Muscle of arm (tissue), 14 donors: ENCODE measurements at places on chromosomes 7 and 10.

GRCh38 chr10:59433720-59434428, 71.5 kb upstream of the FAM13C start:
- DNase-seq, result no peak

DNA sequence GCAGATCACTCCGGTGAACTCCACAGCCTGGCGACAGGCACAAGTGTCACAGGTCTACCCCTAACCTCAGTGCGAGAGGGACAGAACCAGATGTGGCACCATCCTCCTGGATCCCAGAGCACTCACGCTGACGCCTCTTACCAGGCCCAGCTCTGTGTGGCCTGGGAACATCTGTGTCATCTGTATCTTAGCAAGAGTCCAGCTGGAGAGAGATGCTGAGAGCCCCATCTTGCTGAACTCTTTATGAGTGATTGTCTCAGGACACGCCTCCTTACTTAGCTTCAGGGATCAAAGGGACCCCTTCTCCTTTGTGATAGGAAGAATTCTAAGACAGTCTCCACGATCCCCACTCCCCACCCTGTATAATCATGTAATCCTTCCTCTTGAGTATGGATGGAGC, 10.0 kb upstream of the PROSER2 start:
- DNase-seq, result no peak

- DNase-seq, result no peak
These were observed 5.3 kb downstream of the SH3PXD2A start for GRCh38 chr10:103849880-103850571.

DNA sequence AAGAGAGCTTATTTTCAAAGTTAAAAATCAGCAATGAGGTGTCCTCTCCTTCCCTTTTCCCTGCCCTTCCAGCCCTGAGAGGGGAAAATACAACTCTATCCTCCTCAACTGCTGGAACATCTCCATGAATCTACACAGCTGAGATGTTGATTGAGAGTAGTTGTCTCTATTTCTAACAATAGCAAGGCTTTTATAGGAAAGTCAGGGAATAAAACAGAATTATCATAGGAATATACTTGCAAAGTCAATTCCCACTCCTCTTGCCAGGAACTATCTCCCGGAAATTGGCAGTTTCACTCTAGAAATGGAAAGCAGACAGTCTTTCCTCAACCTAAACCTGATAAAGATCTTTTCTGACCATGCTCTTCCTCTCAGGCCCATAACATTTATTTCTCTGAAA, 8.8 kb downstream of the HGF start:
- peak; percentile 21 for DNase-seq

- peak; percentile 25 for DNase-seq
These were observed at the start of gene PDGFA for GRCh38 chr7:519484-520390. Gene PDGFA, minus strand, starts transcription at chr7:519846. Its CDS starts 845 bp downstream, at chr7:519001.

DNA sequence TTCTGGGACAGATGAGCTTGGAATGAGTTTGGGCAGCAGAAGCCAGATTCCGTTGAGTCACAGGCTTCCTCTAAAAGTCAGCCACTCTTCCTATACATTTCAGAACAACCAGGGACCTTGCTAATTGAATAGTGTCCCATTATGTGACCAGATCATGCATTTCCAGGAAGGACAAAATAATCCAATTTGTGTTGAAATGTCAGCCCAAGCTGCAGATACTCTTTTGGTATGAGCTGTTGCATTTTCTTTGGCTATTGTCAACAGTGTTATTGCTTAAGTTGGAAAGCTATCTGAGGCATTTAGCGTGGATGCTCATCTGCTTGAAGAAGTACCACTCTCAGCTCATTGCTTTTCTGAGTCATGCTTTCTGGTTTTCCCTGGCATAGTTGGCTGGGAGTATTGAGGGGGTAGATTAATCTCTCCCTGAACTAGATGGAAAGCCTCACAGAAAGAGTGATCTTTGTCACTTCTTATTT, 223.7 kb upstream of the HABP2 start:
- no peak for DNase-seq

DNA sequence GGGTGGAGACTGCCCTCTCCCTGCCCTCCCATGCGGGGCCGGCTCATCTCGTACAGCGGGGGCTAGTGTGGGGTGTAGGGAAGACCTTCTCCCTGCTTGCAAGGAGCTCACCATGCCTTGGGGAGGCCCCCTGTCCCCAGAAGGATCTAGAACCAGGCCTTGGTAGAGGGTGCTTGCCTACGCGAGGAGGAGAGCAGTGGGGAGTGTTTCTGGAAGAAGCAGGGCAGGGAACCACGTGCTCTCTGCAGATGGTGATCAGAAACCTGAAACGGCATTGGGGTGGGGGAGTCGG, 2.7 kb downstream of the MAFK start:
- DNase-seq, result no peak

GRCh38 chr10:14362104-14362503, 31.4 kb upstream of the FRMD4A start:
- no peak for DNase-seq

- no peak for DNase-seq
These were observed 48.7 kb downstream of the IMMP2L start for GRCh38 chr7:111513566-111513965.

- DNase-seq, result no peak
These were observed 687.8 kb downstream of the IPMK start for GRCh38 chr10:57579926-57580325.

- DNase-seq, result no peak
These were observed 504.4 kb downstream of the INHBA start for GRCh38 chr7:41198502-41198901.

- no peak for DNase-seq
These were observed 15.5 kb downstream of the ELMO1 start for GRCh38 chr7:37433166-37433565.

DNA sequence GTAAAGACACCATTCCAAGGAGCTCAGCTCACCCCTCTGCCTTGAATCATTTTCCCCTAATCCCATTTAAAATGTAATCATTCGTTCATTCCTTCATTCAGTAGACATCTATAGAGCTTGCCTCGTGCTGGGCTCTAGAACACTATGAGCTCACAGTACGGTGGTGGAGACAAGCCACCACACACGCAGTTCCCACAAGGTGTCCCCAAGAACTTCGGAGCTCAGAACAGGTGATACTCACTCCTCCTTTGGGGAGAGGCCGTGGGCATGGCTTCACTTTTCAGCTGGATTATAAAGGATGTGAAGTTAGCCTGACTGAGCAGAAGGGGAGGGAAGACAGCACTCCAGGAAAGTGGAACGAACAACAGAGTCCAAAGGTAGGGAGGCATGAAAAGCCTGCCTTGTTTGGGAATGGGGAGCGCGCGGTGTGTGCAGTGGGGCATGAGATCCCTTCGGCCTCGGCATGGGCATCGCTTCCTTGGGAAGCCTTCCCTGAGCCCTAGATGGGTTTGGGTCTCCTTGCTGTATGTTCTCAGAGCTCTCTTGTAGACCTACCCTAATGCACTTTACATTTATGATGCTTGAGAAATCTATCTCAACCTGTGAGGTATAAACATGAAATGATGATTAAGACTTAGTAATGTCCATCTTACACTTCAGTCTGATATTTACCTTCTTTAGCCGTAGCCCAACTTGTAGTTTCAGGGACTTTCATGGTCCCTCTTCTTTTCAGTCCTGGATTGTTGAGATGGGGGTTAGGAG, 809 bp upstream of the OGA start:
- no peak for DNase-seq

- no peak for DNase-seq
These were observed 101.1 kb downstream of the MAGI2 start for GRCh38 chr7:79352323-79352722.

DNA sequence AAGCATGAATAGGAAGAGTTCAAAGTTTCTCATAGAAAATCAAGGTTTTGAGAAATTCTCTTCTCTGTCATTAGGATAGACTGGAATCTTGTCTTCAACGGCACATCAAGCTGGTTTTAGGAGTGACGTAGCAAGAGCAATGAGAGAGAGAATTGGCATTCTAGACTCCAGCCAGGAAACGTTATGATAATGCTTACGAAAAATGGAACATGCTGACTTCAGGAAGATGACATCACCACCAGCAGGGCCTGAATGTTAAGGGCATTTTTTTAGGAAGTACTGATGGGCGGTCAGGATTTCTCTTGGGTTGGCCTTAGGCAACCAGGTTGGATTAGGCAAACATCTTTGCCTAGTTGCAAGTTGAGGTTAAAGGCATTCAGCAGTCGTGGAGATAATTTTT, 213.2 kb upstream of the CTBP2 start:
- no peak for DNase-seq

DNA sequence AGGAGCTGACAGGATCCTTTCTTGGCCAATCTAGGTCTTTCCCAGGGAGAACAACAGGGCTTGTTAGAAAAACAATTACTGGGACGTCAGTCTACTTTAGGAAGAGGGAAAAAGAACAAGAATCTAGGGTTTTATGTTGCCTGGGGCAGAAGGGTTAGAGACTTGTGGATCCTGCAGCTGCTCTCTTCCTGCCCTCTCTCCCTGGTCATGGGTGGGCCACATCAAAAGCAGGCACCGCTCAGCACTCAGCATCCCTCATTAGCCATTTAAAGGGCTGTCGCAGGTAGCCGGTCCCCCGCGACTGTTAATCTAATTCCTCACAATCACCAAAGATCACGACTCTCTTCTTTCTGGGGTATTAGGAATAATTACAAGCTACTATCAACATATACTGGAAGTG, 631.9 kb downstream of the CALN1 start:
- no peak for DNase-seq

GRCh38 chr7:105935250-105935649, 27.8 kb upstream of the CDHR3 start:
- no peak for DNase-seq

DNA sequence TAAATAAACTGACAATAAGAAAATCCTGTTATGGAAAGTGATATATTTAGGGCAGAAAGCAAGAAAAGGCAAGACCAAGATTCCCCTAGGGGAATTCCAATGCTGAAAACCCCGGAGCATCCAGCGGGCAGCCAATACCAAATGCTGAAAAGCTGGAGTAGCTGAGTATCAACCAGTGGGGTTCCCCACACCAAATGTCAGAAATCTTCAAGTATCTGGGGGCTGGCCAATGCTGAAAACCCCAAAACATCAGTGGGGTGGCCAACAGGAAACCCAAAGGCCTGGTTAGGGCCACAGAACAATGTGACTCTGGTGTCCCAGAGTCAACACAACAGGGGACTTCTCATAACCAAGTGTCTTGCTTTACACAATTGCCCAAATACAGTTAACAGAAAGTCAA, 271.8 kb upstream of the CACNA2D1 start:
- DNase-seq, result no peak

DNA sequence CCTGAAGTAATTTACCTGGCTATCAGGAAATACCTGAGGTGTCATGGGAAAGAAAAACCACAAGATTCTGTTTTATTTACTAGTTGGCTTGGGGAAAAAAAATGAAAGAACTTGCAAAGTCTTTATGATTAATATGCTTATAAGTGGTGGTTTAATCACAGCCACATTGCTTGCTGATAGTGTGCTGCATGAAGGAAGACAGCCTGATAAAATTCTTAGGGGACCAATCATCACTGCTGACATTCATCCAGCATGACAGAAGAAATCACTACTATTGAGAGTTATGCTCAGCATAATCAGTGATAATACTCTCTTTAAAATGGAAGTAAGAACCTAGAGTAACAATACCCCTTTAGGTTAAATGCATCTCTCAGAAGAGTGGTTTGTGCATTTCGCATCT, 150.2 kb upstream of the LRRN3 start:
- no peak for DNase-seq

- no peak for DNase-seq
These were observed 65.4 kb downstream of the SP8 start for GRCh38 chr7:20721086-20721810.

DNA sequence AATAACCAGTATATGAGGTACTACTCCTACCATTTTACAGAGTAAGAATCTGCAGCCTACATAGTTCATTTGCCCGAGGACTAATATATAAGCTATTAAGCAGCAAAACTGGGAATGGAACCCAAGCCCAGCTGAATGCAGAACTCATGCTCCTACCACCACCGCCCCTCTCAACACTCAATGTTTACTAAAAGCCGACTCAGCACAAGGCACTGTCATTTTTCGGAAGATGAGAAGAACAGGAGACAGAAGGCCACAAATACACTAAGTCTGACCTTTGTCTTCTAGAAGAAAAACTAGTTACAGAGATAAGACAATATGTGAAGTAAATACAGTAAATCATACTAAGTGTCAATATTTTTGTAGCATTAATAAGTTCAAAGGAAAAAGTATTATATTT, 40.6 kb upstream of the SLIT1 start:
- DNase-seq, result no peak

DNA sequence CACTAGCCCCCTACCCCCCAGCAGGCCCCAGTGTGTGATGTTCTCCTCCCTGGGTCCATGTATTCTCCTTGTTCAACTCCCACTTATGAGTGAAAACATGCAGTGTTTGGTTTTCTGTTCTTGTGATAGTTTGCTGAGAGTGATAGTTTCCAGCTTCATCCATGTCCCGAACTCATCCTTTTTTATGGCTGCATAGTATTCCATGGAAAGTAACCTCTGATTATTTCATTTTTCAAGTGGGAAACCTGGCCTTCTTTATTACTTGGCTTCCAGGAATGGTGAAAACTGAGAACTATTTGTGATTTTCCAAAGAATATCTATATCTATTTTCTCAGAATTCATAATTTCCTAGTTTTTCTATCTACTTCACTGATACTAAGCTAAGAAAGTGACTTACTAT, 235.0 kb downstream of the MTERF1 start:
- DNase-seq, result no peak

DNA sequence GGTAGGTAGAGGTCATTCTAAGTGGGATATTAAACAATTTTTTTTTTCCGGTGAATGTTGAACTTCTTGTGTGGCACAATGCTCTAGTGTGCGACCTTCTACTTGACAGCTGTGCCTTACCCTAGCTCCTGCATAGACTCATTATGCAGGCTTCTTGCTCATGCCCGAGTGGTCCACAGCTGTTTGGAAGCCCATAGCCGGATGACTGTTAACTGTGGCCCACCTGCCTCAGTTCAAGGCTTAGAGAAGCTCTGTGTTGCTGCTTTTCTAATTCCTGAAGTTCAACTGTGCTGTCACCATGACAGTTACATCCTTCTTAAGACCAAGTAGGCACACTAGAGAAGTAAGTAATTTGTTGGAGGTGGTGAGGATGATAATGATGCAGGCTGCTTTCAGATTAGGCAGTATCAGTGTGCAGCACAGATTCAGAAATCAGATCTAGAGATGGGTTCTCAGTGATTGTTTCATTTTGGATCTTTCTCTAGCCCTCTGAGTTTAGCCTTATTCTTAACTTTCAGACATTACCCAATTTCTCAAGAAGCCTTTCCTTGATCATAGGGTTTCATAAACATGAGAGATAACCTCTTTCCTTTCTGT, 278.4 kb downstream of the PHF14 start:
- DNase-seq, result no peak

DNA sequence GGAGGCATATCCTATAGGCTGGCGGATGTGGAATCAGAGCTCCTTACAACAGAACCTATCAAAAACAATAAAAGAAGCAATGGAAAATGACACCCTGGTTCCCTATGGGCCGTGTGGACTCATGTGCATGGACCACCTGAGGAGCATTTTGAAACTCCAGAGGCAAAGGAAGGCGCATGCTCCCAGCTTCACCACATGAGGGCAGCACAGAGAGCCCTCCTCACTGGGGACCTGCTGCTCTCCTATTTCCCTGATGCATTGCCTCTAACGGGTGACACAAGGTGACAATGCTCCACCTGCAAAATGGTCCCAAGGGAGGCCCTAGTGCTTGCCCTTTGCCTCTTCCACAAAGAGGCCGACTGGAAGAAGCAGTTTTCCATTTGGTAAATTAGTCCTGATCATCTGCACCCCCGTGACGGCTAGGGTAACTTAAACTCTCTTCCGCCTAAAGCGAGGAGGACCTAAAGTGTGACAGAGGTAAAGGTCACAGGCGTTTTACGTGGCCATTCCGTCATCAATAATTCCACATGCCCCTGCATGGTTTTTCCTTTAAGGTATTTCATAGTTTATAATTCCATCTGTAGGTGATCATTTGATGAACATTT, 67.7 kb downstream of the GPAM start:
- no peak for DNase-seq
